ENCODE measurements at places on chromosomes 1 and 21.

DNA sequence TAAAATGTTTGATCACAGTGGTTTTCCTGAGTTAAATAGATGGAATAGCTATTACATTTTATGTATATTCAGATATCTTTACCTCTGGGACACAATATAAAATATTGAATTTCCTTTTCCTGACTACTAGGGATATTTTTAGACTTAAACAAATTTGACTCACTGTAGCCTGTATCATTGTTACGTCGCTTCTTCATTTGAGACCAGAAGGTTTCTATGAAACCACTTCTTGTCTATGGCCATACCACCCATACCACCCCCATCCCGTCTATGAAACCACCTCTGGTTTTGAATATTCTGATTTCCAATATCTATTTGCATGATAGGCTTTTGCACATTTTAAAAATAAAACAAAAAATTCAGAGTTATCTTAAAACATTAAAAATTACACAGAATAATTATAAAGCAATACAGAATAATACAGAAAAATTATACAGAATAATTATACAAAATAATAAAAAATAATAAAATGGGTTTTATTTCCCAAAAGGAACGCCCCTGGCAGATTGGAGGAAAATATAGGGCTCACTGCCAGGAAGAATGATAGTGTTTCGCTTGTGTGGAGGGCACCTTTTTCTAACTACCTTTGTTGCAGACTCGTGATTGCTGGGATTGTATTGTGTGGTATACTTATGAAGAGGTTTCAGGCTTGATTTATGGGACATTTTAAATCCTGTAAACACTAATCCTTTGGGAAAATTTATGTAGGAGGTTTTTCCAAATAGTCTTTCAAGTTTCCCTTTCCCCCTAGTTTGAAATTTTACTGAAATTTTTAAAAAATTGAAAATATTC is 4.7 kb downstream of the SPEN start:
- peak; percentile 15 for DNase-seq

- DNase-seq, result no peak
Observed at GRCh38 chr1:225780630-225781029, 3.0 kb downstream of the SRP9 start.

GRCh38 chr1:60292140-60292539 is 218.6 kb upstream of the C1orf87 start:
- DNase-seq, result no peak

DNA sequence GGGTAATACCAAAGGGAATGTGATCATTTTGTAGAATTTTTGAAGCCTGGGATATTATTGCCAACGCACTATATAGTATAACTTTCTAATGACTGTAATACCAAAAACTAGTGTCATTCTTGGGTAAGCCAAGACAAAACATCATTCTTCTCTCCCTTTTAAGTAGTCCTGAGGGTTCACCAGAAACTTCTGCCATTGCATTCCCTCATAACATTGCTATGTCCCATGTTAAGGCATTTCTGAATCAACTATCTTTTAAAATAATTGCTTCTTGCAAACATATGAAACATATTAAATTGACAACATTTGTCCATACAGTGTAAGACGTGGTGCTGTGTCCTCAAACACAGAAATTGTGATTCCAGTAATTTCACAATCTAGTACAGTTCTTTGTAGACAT is 29.9 kb upstream of the C1orf21 start:
- no peak for DNase-seq

DNA sequence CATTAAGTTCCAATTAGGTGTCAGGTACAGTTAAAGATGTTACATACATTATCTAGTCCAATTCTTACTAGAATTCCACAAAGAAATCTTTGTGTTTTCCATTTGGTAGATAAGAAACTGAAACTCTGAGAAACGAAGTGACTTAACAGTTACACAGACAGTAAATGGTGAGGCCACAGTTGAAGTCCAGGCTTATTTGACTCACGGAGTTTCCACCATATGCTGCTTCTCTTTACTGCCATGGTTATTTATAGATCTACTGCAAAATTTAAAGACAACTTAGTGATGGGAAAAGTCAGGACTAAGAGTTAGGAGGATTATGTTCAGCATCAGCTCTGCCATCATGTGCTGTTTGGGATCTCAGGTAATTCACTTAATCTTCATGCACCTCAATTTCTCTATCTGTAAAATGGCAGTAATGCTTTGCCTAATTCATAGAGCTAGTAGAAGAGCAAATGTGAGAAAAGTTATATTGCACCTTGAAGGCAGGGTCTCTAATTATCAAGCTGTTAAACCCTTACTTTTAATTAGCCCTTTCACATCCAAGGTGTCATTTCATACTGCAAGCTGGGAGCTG is 26.2 kb upstream of the SAMSN1 start:
- DNase-seq, result no peak

GRCh38 chr1:208231881-208232661 is 12.1 kb downstream of the PLXNA2 start:
- no peak for DNase-seq
